ENCODE measurements at places on chromosomes 12 and 14.

DNA sequence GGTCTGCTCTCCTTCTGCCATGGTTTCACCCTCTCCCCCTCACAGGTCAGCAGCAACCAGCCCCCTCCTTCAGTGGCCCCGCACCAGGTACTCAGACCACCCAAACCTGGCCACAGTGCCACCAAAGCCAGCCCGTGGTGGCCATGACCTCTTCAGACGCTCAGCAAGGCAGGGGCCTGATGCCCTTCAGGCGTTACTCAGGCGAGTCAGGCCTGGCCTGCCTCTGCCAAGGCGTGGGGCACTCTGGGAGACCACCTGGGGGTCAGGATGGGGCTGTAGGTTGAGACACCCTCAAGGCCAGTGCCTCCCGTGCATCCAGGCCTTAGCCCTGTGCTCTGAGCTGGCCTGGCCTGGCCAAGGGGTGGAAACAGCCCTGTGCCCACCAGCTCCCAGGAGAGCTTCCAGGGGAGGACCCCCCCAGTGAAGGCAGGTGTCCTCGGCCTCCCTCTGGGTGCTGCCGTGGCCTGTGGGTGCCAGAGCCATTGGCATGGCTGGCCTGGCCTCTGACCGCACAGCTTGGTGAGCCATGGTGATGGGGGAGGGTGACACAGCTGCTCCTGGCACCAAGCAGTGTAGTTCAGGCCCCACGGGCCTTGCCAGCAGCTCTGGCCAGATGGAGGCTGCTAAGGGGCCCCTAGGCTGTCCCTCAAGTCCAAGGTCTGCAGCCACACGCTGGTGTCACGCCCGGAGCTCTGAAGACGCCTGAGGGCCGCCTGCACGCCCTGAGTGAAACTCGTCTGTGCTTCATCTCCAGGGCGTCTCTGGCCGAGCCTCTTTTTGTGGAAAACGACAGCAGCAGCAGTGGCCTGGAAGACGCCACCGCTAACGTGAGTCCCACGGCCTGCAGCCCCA, 15.1 kb downstream of the XRCC3 start:
- DNase-seq = no peak

- no peak for DNase-seq
Measured at GRCh38 chr12:1608713-1609119, 14.3 kb upstream of the FBXL14 start.

DNA sequence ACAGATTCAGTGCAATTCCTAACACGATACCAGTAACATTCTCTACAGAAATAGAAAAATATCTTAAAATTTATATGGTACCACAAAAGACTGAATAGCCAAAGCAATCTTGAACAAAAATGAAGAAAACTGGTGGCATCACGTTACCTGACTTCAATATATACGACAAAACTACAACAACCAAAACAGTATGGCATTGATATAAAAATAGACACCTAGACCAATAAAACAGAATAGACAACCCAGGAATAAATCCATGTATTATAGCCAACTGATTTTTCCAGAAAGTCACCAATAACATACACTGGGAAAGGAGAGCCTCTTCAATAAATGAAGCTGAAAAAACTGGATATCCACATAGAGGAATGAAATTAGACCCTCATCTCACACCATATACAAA, 5.7 kb downstream of the KLRK1 start:
- DNase-seq = no peak

- no peak for DNase-seq
Measured at GRCh38 chr14:71247106-71247505, 339.8 kb downstream of the PCNX1 start.

- no peak for DNase-seq
Measured at GRCh38 chr12:128338386-128339125, 71.6 kb downstream of the TMEM132C start.
